ENCODE measurements at places on chromosomes 6 and 20.

DNA sequence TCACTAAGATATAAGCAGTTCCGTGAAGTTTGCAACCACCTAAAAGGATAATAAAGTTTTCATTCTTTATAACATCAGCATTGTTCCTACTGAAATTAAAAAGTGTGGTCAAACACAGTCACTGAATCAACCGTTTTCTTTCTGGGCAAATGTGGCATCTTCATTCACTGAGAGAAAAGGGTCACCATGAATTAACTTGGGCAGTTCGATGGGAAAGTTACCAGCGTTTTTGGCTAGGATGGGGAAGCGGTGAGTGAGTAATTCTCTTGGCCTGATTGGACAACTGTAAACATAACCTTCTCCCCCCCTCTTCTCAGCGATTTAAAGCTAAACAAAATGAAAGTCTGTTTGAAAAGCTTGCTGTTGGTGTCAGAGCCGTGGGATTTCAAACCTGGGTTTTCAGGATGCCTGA lies 181.8 kb downstream of the SASH1 start:
- no peak for DNase-seq

GRCh38 chr20:36367907-36368799 lies 62.0 kb downstream of the DLGAP4 start:
- no peak for DNase-seq

DNA sequence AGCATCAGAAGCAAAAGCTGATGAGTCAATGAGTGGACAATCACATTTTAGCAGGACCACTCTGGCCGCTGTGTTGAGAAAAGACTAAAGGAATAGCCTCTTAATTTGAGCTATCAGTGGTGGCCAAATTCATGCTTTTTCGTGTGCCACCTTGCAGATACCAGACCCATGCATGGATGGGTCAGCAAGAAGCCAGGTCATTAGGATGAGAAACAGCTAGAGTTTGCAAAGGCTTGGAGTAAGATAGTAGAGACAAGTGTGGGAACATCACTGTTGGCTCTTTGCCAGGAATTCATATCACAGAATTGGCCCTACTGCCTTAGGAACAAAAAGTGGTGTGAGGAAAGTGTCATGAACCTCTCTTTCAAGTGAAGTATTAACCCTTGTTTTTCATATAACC lies 25.5 kb downstream of the MRAP2 start:
- DNase-seq: no peak

DNA sequence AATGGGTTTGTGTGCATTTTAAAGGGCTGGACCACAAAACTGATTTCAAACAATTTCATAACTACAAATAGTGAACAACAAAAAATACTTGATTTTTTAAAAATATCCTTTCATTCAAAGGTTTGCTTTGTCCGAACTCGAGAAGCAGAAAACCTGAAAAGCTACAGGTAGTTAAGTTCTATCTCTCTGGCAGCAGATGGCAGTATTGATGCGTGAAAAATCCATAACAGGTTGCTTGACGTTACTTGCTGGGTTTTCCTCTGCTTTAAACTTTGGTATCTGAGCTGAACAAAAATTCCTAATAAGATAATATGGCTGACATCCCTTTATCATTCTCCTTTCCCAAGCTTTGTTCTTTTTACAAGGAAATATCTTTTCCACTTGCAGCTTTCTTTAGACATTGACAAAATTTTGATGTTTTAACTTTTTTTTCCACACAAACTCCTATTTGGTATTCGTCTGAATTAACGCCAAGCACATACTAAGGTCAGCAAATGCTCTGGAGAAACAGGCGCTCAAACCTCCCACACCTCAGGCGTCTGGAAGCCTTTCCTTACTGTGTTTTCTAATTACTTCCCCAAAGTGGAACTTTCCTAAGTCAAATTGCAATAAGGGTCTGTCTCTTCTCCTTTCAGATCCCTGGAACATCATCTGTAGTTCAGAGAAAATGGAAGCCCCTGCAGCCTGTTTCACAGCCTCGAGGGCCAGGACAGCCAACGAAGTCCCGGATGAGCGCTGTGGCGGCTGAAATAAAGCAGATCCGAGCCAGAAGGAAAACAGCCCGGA lies 50.3 kb upstream of the GFRAL start:
- no peak for DNase-seq

DNA sequence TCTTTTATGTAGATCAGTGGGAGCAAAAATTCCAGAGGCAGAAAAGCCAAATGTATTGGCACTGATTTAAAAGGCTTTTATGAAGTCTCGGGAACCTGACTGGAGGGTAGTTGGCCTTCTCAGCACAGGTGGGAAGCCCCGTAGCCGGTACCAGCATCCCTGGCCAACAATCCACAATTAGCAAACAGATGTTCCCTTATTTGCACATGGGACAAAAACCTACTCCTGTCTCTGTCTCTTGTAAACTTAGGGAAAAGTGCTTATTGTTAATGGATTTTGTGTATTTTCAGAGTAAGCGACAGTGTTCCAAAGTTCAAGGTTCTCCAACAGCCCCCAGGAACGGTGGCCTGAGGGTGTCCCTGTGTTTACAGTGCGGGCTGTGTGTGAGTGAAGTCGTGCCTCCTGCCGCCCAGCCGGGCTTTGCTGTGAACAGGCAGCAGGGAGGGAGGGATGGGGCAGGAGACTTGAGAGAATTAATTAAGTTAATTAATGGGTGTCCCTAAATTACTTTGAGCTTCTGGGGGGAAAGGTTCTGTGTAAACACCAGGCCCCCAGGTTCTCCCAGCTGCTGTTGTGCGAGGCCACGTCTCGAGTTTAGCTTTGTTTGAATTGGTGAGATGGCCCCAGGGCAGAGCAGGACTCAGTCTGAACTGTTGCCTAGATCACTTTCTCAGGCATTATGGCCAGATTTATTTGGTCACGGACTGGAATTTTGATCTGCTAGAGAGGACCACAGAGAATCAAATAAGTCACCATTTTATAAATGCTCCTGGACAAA lies 3.9 kb downstream of the SYNJ2 start:
- peak; percentile 51 for DNase-seq

DNA sequence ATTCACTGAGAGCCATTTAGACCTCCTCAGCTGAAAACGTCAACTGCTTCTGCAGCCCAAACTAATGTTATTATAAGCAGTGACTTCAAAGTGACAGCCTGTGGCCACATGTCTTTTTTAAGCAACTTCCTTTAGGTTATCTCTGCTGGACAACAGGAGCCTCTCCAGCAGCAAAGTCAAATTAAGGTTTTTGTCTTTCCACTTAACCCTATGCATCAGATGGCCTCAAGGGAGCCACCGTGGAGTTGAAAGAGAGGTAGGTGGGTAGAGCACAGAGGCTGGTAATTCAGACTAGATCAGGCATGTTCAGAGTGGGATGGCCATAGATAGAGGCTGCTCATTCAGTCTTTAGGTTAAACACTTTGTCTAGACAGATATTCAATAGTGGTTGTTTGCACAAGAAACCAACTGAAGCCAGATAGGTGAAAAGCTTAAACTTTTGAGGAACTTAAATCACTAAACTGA lies 300.6 kb upstream of the ECI2 start:
- DNase-seq: no peak

Data from HuH-7.5 (cell line).